ENCODE measurements at places on chromosomes 7 and 10. TPM values are rescaled to one million over a fixed set of nuclear protein-coding genes. Genes with fewer than 3 reads are reported as not detected.

Gene RPEL1
- total RNA-seq, result not detected

Gene EBF3
- total RNA-seq, result 1.3 TPM

Gene PDE6C
- not detected for total RNA-seq

Gene SEC61G
- 129 TPM for total RNA-seq

Gene PTPRE
- total RNA-seq, result 117 TPM

GRCh38 chr10:29032169-29032568, 256.7 kb upstream of the LYZL1 start:
- no peaks in the 10 kb centered on the region for H3K27me3 ChIP-seq
- no peaks in the 10 kb centered on the region for H3K36me3 ChIP-seq
- H3K4me3 ChIP-seq, result no peak overlapping the region
- H3K4me1 ChIP-seq, result no peaks in the 10 kb centered on the region

DNA sequence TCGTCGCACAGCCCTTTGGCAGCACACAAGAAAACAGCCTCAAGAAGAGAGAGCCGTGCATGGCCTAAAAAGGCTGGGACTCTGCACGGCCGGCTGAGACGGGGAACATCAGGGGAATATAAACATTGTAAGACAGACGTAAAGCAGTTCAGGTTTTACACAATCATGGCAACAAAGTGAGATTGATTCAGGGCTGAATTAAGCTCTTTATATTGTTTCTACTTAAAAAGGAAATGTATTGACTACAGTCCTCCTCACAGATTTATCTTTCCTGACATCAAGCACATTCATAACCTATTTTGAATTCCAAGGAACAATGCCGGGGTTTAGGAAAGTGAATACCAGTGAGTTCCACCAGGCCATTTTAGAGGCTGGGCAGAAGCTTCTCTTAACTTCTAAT, 25.2 kb downstream of the SORBS1 start:
- DNase-seq, result no peak
- peaks cover 6% of the 10 kb centered on the region for H3K36me3 ChIP-seq
- peak overlapping the region; percentile 53 for H3K27ac ChIP-seq
- no peak overlapping the region for H3K4me3 ChIP-seq
- peaks cover 86% of the 10 kb centered on the region for H3K4me1 ChIP-seq

GRCh38 chr10:27525819-27526218, 21.7 kb downstream of the RAB18 start:
- H3K36me3 ChIP-seq, result no peaks in the 10 kb centered on the region
- H3K27ac ChIP-seq, result no peak overlapping the region
- DNase-seq, result no peak
- H3K4me3 ChIP-seq, result no peak overlapping the region

- no peak overlapping the region for H3K4me3 ChIP-seq
- no peak overlapping the region for H3K27ac ChIP-seq
- peaks cover 3% of the 10 kb centered on the region for H3K36me3 ChIP-seq
Observed at GRCh38 chr7:26141077-26141476, 10.9 kb upstream of the NFE2L3 start.

- H3K4me1 ChIP-seq, result peaks cover 38% of the 10 kb centered on the region
- H3K36me3 ChIP-seq, result no peaks in the 10 kb centered on the region
- H3K27ac ChIP-seq, result no peak overlapping the region
- H3K4me3 ChIP-seq, result no peak overlapping the region
- peaks cover 13% of the 10 kb centered on the region for H3K27me3 ChIP-seq
Observed at GRCh38 chr7:20784388-20785156, 2.1 kb downstream of the SP8 start.

GRCh38 chr10:80371467-80371866, 14.9 kb downstream of the DYDC2 start:
- H3K27me3 ChIP-seq, result peaks cover 4% of the 10 kb centered on the region
- H3K36me3 ChIP-seq, result peaks cover 8% of the 10 kb centered on the region
- no peak overlapping the region for H3K27ac ChIP-seq
- DNase-seq, result no peak

DNA sequence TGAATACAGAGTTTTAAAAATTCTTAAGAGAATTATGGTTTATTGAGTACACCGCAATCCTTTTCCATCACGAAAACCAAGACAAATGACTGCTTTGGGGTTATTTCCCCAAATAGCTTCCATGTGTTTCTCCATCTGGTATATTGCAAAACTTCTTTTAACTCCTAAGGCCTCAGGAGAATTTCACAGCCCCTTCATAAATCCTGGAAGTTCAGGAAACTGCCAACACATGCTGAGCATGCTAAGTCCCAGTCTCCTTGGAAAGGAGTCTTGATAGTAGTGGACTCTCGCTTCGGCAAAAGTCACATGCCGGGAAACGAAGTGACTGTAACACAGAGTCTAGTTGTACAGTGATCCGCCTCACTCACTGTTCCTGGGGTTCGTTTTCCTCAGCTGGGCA, 88.1 kb upstream of the RSU1 start:
- peaks cover 2% of the 10 kb centered on the region for H3K27me3 ChIP-seq
- H3K27ac ChIP-seq, result no peak overlapping the region
- H3K36me3 ChIP-seq, result no peaks in the 10 kb centered on the region
- H3K4me3 ChIP-seq, result no peak overlapping the region
- H3K4me1 ChIP-seq, result peaks cover 7% of the 10 kb centered on the region

DNA sequence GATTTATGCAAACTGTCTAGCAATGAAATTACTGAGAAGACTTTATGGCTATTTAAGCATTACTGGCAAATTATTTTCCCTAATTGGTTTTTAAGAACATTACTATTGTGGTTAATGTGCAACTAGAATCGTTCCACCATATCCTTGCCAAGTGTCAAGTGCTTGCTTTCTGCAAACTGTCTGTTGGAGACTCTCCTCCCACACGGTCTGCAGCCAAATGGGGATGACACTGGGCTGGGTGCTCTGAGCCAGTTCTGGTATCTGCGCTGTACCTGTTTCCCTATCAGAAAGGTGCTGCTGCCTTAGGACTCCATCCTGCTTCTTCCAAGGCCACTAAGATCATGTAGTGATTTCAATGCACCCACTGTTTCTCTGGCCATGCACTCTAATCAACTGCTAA, 110.4 kb downstream of the RAMP3 start:
- peaks cover 2% of the 10 kb centered on the region for H3K27me3 ChIP-seq
- no peaks in the 10 kb centered on the region for H3K36me3 ChIP-seq
- no peak overlapping the region for H3K4me3 ChIP-seq
- no peaks in the 10 kb centered on the region for H3K4me1 ChIP-seq
- no peak for DNase-seq

- H3K27me3 ChIP-seq, result no peaks in the 10 kb centered on the region
- no peak for DNase-seq
- H3K4me3 ChIP-seq, result no peak overlapping the region
- H3K4me1 ChIP-seq, result peaks cover 11% of the 10 kb centered on the region
Observed at GRCh38 chr7:133654547-133654946, 401.7 kb downstream of the EXOC4 start.

DNA sequence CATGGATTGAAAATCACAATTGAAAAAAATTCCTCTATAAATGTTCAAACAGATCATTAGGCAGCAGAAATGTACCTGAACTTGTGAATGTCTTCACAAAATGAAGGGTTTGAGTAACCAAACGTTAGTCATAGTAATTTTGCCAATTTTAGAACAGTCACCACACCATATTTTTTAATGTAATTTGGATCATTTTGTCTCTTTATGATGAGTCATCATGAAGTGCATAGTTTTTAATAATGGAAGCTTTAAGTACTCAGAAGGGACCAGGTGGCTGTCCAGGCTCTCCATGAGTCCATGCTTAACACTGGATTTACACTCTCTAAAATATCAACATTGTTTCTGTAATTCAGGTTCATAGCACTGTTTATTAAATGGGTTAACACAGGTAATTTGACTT, 219.2 kb downstream of the ETV1 start:
- no peak overlapping the region for H3K4me3 ChIP-seq
- no peaks in the 10 kb centered on the region for H3K4me1 ChIP-seq
- H3K27ac ChIP-seq, result no peak overlapping the region
- DNase-seq, result no peak

- H3K4me1 ChIP-seq, result peaks cover 3% of the 10 kb centered on the region
- H3K27me3 ChIP-seq, result no peaks in the 10 kb centered on the region
- peaks cover 38% of the 10 kb centered on the region for H3K36me3 ChIP-seq
- no peak overlapping the region for H3K4me3 ChIP-seq
- DNase-seq, result no peak
- H3K27ac ChIP-seq, result peak overlapping the region; percentile 37
Observed at GRCh38 chr10:121860810-121861209, 67.0 kb downstream of the ATE1 start.

- H3K27ac ChIP-seq, result no peak overlapping the region
- H3K27me3 ChIP-seq, result peaks cover 4% of the 10 kb centered on the region
- no peaks in the 10 kb centered on the region for H3K4me1 ChIP-seq
- no peak overlapping the region for H3K4me3 ChIP-seq
- no peak for DNase-seq
Observed at GRCh38 chr10:116870949-116871348, 21.6 kb downstream of the ENO4 start.

- peaks cover 39% of the 10 kb centered on the region for H3K4me1 ChIP-seq
- peaks cover 15% of the 10 kb centered on the region for H3K27me3 ChIP-seq
- H3K27ac ChIP-seq, result peak overlapping the region; percentile 97
- H3K36me3 ChIP-seq, result peaks cover 11% of the 10 kb centered on the region
- DNase-seq, result no peak
- H3K4me3 ChIP-seq, result peak overlapping the region; percentile 98
Observed at GRCh38 chr7:816751-817671, 15.3 kb upstream of the SUN1 start.

DNA sequence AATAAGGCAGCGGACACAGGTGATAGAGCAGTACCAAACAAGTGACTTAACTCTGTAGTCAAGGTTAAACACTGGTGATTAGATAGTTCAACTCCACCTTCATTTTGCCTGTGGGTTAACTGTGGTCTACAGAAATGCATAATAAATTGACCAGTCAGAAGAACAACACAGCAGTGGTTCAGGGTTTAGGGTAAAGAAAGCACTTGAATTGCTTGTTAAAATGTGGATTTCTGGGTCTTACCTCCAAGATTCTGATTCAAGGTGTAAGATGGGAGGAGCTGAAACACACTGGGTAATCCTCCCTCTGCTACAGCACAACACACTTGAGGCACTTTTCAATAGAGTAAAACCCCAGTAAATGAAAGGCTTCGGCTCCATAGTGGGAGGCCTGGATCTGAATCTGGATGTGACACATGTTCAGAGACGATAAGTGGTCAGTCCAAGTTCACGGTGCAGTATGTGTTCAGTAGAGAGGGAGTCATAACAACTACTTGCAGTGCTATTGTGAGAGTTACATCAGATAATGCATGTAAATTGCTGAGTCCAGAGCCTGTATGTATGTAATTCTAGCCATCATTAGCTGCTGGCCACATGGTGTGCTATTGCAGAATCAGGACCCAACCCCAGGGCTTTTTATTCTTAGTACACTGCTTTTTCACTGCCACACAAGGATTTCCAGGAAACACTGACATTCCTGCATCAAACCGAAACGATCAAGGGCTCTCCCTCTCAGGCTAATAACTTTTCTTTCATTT, 141.7 kb downstream of the SORCS1 start:
- no peak for DNase-seq
- H3K27me3 ChIP-seq, result no peaks in the 10 kb centered on the region
- H3K4me1 ChIP-seq, result peaks cover 15% of the 10 kb centered on the region
- H3K27ac ChIP-seq, result no peak overlapping the region
- H3K4me3 ChIP-seq, result no peak overlapping the region

DNA sequence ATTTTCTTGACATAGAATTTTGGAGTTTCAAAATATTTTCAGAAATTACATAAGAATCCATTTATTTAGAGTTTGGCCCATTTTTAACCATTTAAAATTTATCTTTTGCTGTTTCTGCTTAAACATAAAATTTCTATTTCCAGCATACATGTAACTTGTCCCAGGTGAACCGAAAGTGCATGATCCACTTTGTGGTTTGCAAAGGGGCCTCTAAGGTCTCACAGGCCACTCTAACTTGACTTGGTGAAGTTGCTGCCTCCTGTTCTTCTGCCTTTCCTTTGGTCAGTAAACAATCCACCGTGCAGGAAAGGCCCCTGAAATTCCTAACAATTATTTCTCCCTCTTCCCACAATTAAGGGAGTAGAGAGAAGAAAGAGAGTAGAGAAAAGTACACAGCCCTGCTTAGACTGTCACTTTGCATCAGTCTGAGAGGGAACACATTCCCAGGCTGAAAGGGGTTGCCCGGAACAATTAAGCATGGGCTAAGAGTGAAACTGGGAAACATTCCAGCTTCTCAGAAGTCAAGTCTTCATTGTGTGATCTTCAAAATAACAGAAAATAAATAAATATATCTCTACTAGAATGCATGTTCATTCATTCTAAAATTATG, 79.5 kb upstream of the SEMA3A start:
- no peaks in the 10 kb centered on the region for H3K27me3 ChIP-seq
- H3K4me1 ChIP-seq, result peaks cover 5% of the 10 kb centered on the region
- no peak for DNase-seq
- H3K27ac ChIP-seq, result no peak overlapping the region
- no peak overlapping the region for H3K4me3 ChIP-seq
- H3K36me3 ChIP-seq, result no peaks in the 10 kb centered on the region

All from endothelial cell (in vitro differentiated cells).